Hematopoietic multipotent progenitor cell treated with erythropoietin and hydrocortisone succinate and interleukin-3 and kit ligand, for 6 days (in vitro differentiated cells): ENCODE measurements at places on chromosomes 12 and 14.

DNA sequence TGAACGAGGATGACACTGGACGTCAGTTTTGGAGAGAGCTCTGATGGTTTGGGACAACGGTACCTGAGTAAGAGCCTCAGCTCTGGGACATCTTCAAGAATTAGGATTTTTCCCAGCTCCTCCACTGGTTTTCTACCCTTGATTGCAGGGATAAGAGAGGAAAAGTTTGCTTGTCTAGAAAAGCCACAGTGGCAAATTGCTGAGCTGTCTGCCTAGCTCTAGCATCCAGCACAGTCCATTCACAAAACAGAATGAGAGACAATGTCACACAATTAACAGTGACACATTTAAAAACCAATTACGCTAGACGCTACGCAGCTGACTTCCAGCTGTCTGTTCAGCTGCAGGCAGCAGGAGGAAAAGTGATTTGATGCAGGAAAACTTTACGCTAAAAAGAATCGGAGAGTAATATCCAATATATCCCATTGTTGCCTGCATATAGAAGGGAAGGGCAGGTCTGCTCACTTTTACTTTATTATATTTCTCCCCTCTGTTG lies 168.1 kb upstream of the PRICKLE1 start:
- no peak for DNase-seq

DNA sequence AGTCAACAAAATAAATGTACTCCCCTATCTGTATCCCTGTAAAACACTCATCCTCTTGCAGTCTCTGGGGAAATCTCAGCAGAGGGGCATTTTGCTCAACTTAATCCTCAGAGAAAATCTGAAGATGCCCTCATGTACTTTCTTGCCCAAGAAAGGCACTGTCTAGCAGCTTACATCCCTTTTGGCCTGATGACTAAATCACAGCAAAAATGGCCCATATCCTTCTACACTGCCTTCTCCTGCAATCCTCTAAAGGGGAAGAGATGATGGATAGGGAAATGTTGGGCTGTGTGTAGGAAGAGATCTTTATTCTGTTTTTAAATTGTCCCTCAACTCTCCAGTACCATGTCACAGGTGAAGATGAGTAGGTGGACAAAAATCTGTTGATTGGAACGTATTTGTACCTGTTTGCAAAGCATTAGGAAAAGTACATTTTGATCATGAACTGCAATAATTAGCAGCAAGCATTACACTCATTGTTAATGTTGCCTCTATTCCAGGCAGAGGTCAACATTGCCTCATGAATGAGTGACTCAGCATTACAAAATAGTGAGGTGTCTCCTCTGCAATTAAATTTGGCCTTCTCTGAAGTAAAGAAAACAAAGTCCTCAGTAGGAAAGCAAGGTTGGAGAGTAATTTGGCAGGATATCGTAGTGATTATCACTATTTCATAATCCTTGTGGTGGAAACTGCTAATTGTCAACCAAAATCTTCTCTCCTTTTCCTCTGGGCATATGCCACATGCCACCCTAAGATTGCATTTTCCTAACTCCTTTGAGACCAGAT lies 172.4 kb upstream of the CAND1 start:
- DNase-seq = no peak

DNA sequence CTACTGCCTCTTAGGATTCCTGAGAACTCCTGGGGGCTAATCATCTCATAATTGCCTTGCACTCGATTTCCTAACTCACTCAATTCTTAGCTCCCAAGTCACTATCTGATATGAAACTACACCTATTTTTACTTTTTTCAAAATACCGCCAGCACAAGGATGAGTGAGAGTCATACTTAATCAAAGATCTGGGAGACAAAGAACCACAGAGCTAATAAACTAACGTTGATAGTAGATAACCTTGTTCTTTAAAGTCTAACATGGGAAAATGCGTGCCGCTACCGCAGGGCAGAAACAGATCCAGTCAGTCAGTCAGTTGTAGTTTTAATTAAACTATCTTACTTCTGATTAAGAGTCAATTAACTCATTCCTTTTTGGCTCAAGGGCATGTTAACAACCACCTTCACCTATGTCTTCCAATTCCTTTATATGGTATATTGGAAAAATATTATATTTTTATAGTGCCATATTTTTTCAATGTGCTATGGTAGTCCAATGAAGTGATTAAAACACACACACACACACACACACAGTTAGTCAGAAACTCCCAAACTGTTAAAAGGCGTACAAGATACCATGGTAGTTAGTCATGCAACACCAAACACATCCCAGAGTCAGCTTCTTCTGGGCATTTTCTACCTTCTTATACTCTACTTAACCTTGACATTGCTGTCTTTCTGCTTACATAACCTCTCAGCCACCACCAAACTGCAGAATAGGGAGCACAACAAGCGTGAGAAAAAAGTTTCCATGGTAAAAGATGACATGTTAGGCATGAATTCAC lies 114.0 kb downstream of the KLHL28 start:
- DNase-seq = no peak

- peak; percentile 69 for DNase-seq
These were observed 15.9 kb upstream of the HHIPL1 start for GRCh38 chr14:99628887-99629618.

DNA sequence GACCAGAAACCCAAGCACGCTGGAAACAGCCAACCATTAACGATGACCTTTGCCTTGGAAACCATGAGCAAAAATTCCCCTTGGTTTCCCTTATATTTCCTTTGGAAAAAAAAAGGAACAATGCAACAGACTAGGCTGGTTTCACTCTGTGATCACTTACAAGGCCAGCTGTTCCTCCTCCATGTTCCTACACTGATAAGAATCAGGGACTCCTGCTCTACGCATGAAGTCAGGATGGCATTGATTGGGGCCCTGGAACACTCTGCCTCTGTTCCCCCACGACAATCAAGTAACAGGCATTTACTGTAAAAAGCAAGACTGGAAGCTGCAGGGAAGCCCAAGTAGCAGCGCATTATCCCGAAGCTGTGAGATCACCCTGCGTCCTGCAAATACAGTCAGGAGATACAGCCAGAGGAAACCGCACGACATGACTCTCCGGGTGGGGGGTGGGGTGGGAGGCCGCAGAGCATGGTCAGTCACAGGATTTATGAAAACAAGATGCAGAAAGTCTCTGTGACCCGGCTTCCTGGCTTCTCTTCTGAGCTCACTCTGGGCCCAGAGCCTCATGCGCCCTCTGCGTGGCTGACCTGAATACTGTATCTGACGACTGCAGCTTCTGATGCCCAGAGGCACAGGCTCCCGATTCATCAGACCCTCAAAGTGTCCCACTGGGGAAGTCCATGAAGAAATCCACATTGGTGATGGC lies 31.1 kb downstream of the SSH1 start:
- peak; percentile 45 for DNase-seq

DNA sequence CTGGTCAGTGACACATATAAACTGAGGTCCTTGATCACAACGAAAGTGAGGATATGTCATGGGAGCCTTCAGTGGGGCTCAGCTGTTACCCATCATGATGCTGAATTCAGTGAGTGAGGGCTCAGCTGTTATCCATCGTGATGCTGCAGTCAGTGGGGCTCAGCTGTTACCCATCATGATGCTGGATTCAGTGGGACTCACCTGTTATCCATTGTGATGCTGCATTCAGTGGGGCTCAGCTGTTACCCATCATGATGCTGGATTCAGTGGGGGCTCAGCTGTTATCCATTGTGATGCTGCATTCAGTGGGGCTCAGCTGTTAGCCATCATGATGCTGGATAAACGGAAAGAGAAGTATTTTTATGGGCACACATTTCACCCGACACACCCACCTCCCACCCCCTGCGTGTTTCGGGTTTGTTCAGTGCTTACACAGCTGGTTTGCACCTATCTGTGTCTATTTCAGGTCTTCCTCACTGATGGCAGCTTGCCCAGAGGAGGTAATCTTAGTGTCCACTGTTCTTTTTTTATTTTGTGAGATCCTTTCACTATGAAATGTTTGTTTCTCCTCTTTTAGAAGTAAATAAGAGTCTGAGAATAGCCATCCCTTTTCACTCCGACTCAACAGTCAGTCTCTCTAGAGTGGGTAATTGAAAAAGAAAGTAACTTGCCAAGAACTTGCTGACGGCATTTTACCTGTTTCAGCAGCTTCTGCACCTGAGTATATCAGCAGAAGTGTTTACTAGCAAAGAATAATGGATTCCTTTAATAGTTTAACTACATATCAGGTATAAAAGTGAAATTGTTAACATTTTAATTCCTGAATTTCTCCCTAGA lies 183.0 kb downstream of the ERC1 start:
- no peak for DNase-seq

DNA sequence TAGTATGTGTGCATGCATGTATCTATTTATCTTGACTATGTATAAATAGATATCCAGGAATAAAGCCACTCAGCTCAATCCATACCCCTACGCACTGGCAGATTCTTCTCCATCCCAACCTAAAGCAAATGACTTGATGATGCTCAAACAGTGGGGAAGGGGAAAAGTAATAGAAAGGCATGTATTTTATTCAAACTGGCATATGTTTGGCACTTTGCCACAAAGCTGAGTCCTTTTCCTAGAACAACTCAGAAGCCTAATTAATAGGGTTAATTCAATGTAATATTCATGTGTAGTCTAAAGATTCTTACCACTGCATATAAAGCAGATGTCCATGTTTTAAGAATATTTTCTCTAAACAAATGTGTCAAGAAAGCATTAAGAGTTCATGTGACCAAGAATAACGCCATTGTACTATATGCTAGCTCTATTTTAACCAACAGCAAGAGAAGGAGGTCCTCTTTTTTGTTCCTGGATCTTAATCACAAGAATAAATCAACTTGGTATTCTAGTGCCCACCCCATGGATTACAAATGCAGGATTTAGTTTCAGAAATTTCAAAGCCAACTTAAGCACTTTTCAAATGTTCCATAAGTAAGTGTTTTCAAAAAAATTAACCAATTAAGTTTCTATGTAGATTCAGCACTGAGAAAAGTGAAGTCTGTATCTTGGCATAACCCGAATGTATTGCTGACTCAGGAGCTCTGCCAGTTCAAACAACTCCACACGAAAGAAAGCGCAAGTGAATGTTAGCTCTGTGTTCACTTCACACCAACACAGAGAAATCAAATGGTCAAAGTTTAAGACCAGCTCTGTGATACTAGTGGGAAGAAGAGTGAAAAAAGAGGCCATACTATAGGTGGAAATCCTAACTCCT lies 233.6 kb downstream of the MED13L start:
- DNase-seq = no peak

- DNase-seq = peak; percentile 57
These were observed 6.6 kb downstream of the TSPAN19 start for GRCh38 chr12:85029456-85029855.

GRCh38 chr14:92663049-92663448 lies 85.4 kb downstream of the LGMN start:
- no peak for DNase-seq

- no peak for DNase-seq
These were observed 87.4 kb downstream of the PIWIL1 start for GRCh38 chr12:130424858-130425697.

GRCh38 chr12:122820838-122821271 lies 14.4 kb upstream of the HIP1R start:
- no peak for DNase-seq

- no peak for DNase-seq
These were observed 743.9 kb upstream of the FLRT2 start for GRCh38 chr14:84785996-84786395.

DNA sequence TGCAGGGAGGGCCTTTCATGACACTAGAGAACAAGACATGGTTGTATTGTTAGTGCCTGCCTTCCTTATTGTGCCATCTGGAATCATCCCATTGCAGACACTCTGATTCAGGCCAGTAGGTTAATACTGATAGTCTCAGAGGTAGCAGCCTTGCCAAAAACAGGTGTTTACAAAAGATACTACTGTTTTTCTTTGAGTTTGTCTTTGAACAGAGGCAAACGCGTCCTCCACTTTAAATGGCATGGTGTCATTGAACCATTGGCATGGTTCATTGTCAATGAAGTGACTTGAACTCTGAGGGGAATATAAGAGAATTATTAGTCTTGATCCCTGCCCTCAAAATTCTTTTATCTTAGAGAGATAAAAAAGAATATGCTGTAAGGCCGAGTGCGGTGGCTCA lies 4.2 kb downstream of the FNTB start:
- DNase-seq = peak; percentile 43

DNA sequence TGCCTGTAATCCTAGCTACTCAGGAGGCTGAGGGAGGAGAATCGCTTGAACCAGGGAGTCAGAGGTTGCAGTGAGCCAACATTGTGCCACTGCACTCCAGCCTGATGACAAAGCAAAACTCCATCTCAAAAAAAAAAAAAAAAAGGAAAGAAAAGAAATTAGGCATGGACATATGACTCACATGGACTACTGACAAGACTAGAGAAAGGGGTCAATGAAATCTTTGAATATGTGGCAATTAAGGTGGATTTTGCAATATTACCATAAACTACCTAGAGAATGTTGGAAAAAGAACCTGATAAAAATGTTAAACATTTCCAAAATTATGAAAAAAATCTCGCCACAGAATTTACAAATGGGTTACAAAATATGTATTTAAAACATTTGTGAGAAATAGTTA lies 873.6 kb downstream of the C12orf50 start:
- DNase-seq = no peak
